ENCODE measurements at places on chromosomes 7 and 10. TPM values are rescaled to one million over a fixed set of nuclear protein-coding genes. Genes with fewer than 3 reads are reported as not detected.

The SLC26A5 gene
- total RNA-seq, result not detected

DNA sequence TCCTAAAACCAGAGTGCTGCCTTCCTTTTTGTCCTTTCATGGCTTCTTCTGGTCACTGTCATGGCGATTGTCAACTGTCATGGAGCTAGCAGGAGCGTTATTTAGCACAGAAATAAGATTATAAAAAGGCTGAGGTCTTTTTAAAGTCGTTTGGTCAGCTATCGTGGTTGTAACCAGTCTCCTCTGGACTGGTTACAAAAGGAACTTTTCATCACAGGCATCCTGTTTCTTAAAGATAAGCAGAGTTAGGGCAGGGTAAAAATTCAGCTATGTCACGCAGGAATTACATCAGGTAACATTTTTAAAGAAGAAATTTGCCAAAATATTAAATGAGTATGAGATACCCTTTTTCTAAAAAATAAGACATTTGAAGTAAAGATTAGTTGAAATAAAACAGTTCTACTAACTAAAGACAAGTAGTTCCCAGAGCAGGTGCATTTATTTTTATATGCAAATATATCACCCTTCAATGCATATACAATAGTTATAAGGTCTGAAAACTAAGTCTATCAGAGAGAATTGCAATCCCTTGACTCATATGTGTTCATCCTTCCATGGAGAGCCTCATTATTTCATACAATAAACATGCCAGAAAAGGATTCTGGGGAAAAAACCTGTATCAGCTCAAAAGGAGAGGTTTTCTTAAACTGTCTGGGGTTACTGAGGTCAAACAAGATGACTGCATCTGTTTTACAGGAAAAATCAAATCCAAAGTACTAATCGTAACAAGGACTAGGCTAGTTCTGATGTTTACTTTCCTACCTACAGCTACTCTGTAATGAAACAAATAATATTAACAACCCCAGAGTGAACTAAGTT is 20.9 kb downstream of the FAM24A start:
- DNase-seq, result peak; percentile 10
- no peak overlapping the region for H3K27ac ChIP-seq
- H3K4me3 ChIP-seq, result no peak overlapping the region
- H3K27me3 ChIP-seq, result no peaks in the 10 kb centered on the region
- no peaks in the 10 kb centered on the region for H3K4me1 ChIP-seq
- peaks cover 11% of the 10 kb centered on the region for H3K36me3 ChIP-seq

The AASS gene
- 6.3 TPM for total RNA-seq

The RADIL gene
- 0.13 TPM for total RNA-seq

DNA sequence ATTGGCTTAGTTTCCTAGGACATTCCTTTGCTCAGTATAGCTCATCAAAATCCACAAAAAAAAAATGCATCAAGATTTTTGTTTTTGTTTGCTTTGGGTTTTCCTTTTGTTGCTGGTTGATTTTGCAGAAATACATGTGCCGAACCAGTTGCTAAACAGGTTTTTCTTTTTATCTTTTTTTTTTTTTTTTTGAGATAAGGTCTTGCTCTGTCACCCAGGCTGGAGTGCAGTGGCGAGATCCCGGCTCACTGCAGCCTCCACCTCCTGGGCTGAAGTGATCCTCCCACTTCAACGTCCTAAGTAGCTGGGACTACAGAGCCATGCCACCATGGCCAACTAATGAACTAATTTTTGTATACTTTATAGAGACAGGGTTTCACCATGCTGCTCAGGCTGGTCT is 8.3 kb downstream of the CSTF2T start:
- no peak for DNase-seq
- H3K27ac ChIP-seq, result no peak overlapping the region
- no peaks in the 10 kb centered on the region for H3K4me1 ChIP-seq
- H3K36me3 ChIP-seq, result no peaks in the 10 kb centered on the region
- H3K27me3 ChIP-seq, result no peaks in the 10 kb centered on the region
- H3K4me3 ChIP-seq, result no peak overlapping the region

The UBE2D1 gene
- 17.7 TPM for total RNA-seq

The IKZF5 gene
- total RNA-seq, result 2.7 TPM

DNA sequence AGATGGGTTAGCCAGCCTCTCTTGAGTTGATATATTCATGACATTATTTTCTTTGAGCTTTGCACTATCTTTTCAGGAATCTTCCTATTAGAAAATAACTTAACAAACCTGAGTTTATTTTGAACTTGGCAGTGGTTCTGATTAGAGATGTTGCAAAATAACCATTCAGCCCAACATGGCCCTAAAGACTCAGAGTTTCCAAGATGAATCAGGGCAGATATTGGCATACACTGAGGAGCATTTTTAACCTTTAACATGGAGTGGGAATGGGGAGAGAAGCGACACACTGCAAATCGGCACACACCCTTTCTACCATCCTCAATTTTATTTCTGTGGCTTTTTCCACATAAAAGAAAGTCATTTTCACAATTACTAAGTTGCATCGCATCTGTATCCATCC is 190.8 kb downstream of the TRIL start:
- H3K36me3 ChIP-seq, result no peaks in the 10 kb centered on the region
- DNase-seq, result peak; percentile 81
- H3K27ac ChIP-seq, result peak overlapping the region; percentile 73
- H3K4me3 ChIP-seq, result no peak overlapping the region
- H3K27me3 ChIP-seq, result no peaks in the 10 kb centered on the region

The COL26A1 gene
- 1.6 TPM for total RNA-seq

The GPR26 gene
- not detected for total RNA-seq

GRCh38 chr7:37675749-37676148 is 7.8 kb upstream of the GPR141 start:
- H3K4me3 ChIP-seq, result no peak overlapping the region
- H3K4me1 ChIP-seq, result no peaks in the 10 kb centered on the region
- DNase-seq, result no peak
- no peaks in the 10 kb centered on the region for H3K27me3 ChIP-seq
- no peak overlapping the region for H3K27ac ChIP-seq
- no peaks in the 10 kb centered on the region for H3K36me3 ChIP-seq

The CALML3 gene
- total RNA-seq, result not detected

The STEAP1B gene
- total RNA-seq, result 45.1 TPM

DNA sequence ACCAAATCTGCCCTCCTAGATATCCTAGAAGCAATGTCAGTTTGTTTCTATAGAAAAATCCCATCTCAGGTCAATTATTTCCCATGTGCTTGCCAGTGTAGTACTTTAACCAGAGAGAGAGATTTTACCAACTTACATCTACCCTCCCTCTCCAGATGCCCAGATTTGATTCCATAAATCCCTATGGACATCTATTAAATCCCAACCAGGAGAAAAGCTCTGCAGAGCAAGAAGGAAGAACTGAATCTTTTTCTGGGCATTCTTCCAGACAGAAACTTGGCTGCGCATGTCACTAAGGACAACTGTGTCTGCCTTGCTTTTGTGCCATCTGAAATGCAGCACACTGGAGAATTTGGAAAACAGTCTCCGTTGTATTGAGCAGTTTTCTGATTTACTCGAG is 597.6 kb downstream of the SORCS1 start:
- no peaks in the 10 kb centered on the region for H3K27me3 ChIP-seq
- no peak overlapping the region for H3K4me3 ChIP-seq
- H3K27ac ChIP-seq, result no peak overlapping the region
- peaks cover 6% of the 10 kb centered on the region for H3K4me1 ChIP-seq

DNA sequence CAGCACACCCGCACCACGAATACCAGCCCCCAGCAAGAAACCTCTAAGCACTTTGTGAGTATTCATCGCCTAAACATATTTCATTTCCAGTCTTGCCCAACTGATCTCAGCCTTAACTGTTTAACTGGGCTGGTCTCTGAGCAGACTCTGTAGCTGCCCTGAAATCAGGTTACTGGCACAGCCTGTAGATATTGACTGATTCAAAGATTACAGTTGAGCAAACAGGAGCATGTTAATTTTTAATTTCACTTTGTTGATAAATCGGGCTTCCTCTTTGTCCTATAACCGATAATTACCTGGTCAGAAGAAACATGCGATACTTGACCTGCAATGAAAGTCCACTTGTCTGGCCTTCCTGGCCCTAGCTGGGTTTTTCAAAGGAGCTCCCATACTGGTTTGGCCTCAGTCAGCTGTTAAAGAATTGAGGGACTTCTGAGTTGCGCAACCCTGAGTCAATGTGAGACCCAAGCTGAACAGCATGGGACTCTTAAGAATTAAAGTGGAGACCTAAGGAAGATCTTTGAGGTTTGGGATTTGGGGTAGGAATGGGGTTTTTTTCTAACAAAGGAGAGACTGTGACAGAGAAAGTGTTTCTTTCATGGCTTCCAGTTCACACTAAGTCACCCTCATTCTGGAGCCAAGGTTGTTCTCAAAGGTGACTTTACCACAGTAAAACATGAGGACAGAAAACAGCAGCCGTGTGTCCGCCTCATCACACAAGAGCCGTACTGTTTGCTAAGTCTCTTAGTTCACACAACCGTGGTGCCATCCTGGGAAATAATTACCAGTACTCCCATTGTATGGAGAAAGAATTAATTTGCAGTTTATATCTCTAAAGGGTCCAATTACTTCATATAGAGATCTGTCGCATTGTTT is 75.9 kb downstream of the PPP1R3C start:
- DNase-seq, result peak; percentile 26
- no peak overlapping the region for H3K4me3 ChIP-seq
- peaks cover 8% of the 10 kb centered on the region for H3K4me1 ChIP-seq
- no peaks in the 10 kb centered on the region for H3K36me3 ChIP-seq
- no peaks in the 10 kb centered on the region for H3K27me3 ChIP-seq
- no peak overlapping the region for H3K27ac ChIP-seq

The SLC16A12 gene
- total RNA-seq, result not detected

The CYP17A1 gene
- total RNA-seq, result not detected

The SPDYE11 gene
- not detected for total RNA-seq

- H3K27ac ChIP-seq, result no peak overlapping the region
- no peaks in the 10 kb centered on the region for H3K27me3 ChIP-seq
- no peak for DNase-seq
- H3K4me1 ChIP-seq, result no peaks in the 10 kb centered on the region
- no peak overlapping the region for H3K4me3 ChIP-seq
- H3K36me3 ChIP-seq, result no peaks in the 10 kb centered on the region
These were observed 30.0 kb upstream of the SGMS1 start for GRCh38 chr10:50653758-50654157.

The ALOX5 gene
- not detected for total RNA-seq
